Stimulated activated CD8-positive, alpha-beta memory T cell treated with anti-CD3 and anti-CD28 coated beads, Interleukin-4, amount 100 ng/mL, for 1 hour (primary cell): ENCODE measurements at places on chromosomes 5 and 9.

DNA sequence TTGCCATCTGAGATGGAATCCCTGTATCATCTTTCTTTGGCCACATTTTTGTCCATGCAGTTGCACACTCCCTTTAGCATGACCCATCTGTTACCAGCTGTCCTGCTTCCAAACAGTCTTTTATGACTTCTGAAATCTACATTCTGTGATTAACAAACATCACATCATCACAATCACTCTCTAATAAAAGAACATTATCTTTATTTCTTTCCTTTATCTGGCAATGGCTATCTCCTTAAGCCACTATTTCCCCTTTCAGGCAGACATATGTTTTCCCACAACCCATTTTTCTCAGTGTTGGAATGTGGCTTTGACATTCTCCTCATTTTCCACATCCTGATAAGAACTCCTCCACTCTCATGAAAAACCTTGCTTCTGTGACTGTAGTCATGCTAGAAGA lies 141.0 kb downstream of the ST8SIA4 start:
- DNase-seq: no peak

- no peak for DNase-seq
Measured at GRCh38 chr9:75851917-75852316, 38.6 kb upstream of the PCSK5 start.

DNA sequence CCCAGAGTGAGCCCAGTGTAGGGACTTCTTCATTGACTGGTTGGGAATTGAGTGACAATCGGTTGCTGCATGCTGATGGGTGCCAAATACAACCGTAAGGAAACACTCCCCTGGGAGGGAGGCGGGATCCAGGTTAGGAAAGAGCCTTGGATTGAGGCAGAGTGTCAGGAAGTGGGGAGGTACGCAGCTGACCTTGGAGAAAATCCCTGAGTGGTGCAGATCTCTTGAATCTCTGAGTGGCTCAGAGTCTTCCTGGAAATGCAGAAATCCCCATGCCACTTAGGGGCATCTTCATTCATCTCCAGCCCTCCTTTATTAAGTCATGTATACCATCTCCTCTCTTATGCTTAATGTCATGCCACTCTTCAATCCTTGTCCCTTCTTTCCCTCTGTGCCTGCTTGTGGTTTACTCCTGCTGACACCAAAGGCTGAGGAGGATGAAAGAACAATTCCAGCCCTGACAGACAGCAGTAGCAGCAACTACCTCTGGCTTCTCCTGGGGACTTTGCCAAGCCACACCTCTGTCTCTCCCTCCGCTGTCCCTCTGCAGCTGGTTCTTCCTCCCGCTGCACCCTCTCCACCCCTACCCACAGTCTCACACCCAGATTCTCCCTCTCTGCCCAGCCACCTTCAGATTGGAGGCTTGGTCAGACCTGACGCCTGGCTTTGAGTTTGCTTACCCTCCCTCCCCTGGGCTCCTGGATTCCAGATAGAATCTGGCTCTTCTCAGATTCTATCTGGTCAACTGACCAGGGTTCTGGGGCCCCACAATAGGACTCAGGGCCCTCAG lies 14.1 kb upstream of the LCP2 start:
- no peak for DNase-seq

- DNase-seq: no peak
Measured at GRCh38 chr9:33107762-33108161, 31.3 kb upstream of the SMU1 start.

GRCh38 chr9:115531410-115532125 lies 413.6 kb upstream of the TNC start:
- DNase-seq: no peak

- no peak for DNase-seq
Measured at GRCh38 chr5:143447983-143448382, 44.5 kb upstream of the NR3C1 start.

GRCh38 chr5:154236-154635 lies 37.1 kb upstream of the LRRC14B start:
- no peak for DNase-seq

DNA sequence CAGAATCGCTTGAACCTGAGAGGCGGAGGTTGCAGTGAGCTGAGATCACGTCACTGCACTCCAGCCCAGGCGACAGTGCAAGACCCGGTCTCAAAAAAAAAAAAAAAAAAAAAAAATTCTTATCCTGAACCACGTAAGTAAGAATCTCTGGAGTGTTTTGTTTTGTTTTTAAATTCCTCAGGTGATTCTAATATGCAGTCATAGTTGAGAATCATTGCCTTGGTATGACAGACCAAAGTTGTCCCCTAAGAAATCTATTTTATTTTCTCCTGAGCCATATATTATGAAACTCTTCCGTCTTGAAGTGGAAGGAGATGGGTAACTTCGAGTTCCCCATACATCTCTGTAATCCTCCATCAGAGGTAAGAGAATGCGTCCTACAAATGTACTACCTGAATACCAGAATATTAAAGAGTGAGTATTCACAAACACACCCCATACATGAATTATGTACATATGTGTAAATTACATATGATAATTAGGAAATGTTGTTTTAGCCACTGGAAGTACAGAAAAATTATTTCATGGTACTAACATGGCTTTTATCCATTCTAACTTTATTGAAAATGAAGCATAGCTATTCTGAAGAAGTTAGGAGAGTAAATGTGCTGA lies 26.7 kb upstream of the SVEP1 start:
- DNase-seq: no peak

GRCh38 chr9:27340285-27340674 lies 43.3 kb upstream of the EQTN start:
- DNase-seq: no peak

DNA sequence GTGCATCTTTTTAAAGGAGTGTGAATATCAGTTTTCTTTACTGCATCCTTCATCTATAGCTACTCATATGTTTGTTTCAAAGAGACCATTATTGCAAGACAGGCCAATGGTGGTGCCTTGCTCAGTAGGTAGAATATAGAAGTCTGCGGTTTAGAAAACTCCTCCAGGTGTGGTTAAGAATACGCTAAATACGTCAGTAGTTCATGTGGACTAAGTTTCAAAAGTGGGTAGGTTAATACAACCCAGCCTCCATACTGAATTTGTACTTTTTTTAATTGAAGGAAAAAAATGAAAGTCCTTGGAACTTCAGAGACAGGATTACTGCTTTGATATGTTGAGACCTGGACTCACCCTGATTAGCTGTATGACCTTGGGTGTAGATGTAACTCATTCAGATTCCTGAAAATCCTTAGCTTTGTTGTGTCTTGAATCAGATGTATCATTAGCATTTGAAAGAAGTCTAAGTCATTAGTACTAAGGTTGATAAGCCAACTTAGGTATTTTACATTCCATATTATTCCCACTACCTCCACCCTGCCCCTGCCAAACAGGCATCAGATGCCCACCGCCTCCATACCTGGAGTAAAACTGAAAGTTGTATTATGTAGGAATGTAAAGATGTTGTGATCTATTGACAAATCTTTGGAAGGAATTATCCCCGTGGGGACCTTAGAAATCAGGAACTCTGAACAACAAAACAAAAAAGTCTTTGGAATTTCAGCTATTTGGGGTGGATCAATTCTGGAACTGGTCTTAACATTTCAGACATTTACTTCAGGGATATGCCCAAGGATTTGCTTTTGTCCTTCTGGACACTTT lies 6.1 kb downstream of the BASP1 start:
- no peak for DNase-seq

DNA sequence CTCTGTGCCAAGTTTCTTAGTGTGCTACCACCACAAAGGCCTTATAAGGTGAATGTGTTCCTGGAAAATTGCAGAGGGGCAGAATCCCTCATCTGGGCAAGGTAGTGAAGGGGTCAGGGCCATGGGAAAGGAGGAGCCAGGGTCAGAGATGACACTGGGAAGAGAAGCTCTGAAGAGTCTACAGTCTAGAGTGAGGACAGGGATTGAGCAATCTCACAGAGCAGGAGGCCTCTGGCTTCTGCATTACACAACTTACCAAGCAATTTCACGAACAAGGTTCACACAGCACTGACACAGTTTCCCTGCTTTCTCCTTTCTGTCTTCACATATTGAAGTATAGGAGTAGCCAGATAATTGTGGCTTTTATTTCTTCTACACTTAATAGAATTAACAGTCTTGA lies 24.5 kb upstream of the IDNK start:
- no peak for DNase-seq

- DNase-seq: no peak
Measured at GRCh38 chr5:129664336-129664937, 83.5 kb upstream of the MINAR2 start.

DNA sequence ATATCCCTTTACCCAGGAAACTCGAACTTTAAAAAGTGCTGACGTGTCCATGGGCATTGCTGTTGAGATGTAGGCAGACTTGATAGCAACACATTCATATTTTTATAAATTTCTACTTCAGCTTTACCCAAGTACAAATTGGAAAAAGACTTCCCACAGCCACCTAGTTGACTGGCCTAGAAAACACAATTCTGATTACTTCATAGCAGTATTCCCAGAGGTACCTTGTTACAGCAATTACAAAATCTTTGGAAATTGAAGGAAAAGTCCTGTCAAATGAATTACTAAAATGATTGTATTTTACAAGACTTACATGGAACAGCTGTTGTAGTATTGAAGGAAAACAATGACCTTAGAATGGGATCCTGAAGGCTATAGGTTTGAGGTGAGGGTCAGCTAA lies 130.7 kb upstream of the NREP start:
- DNase-seq: no peak

GRCh38 chr5:147743678-147744374 lies 38.7 kb downstream of the JAKMIP2 start:
- no peak for DNase-seq

DNA sequence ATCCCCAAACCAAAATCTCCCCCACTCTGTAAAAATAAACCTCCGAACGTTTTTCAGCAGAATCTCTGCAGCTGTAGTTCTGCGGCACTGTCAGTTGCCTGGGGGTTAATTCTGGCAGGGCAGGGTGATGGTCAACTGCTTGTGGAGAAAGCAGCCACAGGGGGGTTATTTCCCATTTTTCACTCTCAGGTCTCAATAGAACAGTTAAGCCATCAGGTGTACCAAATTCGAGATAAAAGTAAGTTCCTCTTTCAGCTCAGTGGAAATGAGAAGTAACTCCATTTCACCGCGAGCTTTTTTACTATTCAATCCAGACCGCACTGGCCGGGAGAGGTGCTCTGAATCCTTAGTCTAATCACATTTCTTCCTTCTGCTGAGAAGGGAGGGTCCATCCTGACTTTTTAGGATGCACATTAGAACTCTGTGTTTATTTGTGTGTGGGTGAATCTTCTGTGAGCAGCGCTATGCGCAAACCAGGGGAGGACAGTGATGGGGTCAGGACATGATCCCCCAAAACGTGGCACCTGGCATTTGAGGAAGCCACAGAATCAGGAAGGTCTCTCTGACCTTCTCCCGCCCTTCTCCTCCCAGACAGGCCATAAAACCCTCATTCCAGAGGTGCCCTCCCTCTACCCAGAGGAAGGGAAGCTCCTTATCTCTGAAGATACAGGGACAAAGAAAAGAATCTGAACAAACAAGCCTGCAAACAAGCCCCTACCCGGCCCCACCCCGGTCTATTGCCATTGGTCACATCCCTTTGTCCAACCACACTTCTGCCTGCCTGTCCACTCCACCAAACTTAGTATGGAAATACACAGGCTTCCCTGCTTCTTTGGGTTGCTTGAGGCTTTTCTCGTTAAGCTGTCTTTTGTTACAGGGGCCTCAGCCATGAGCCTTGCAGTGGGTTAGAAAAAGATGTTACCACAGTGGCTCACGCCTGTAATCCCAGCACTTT lies 229.0 kb downstream of the ROR2 start:
- DNase-seq: no peak

GRCh38 chr5:156824800-156825199 lies 25.3 kb upstream of the PPP1R2B start:
- DNase-seq: no peak

- DNase-seq: no peak
Measured at GRCh38 chr5:131245948-131246347, 17.9 kb upstream of the CDC42SE2 start.

GRCh38 chr9:92725266-92725545 lies 39.4 kb downstream of the BICD2 start:
- no peak for DNase-seq

DNA sequence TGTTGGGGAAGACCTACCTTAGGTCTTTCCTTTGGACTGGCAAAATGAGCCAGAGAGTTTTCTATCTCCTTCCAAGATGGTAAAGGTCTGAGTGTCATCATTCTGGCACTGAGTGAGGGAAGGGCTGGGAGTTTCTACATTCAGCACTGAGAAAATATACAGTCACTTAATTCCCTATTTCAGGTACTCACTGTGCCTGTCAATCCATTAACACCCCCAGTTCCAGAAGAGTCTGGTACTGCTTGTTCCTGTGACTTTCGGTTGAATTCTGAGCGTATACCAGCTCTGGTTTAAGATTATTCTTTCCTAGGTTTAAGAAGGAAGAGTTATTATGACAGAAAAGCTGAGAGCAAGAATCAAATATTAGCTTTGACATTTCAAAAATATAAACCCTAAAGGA lies 68.4 kb downstream of the MTX3 start:
- DNase-seq: no peak

GRCh38 chr5:135138116-135138850 lies 104.3 kb upstream of the PITX1 start:
- no peak for DNase-seq

DNA sequence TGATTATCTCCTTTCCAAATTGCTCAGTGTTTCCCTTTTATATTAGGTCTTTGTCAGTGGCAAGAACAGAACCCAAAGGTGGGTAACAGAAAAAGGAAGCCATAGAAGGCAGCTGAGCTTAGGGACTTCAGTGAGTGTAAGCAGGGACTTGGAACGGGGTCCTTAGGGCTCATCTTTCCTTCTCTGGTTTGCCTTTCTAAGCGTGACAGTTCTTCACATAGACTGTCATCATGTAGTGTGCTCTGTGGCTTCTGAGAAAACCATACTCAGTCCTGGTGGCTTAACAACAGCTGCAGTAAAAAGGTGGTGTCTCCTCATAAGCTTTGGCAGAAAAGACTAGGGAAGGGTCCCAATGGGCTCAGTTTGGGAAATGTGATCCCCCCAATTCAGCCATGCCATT lies 108.8 kb downstream of the SLC12A2 start:
- no peak for DNase-seq

- DNase-seq: no peak
Measured at GRCh38 chr9:133199648-133200321, 9.3 kb downstream of the OBP2B start.

GRCh38 chr5:174409070-174409469 lies 315.3 kb upstream of the MSX2 start:
- DNase-seq: no peak

DNA sequence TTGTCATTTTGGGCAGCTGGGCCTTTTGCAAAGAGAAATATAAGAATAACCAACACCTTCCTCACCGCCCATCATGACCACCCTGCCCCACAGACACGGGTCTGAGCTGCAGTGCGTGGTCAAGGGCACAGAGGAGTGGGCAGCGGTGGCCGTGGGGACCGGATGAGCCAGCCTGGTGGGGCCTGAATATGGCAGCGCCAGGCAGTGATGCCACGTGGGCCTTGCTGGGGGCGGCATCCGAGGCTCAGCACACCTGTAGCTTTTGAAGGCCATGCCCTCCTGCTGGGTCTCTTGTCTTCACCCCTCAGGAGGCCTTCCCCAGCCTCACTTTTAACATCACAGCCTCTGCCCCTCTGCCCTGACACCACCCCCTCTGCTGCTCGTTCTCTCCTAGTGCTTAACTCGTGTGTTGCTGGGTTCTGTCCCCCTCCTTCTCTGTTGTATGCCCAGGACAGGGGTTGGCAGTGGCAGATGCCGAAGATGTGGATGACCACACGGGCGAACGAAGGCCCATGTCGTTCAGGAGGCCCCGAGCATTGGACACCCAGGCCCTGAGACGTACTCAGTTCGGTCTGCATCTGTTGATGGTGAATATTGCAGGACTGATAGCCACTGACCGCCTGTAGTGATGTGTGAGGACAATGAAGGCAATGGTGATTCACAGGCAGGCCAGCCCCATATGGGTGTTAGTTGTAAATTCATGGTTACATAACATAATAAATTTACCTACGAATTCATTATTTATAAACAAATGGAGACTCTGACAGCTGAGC lies 46.0 kb downstream of the AHRR start:
- no peak for DNase-seq
